HFF-Myc (cell line): ENCODE measurements at places on chromosomes 4 and X.

- DNase-seq: no peak
Measured at GRCh38 chr4:66430856-66431255, 760.6 kb upstream of the EPHA5 start.

DNA sequence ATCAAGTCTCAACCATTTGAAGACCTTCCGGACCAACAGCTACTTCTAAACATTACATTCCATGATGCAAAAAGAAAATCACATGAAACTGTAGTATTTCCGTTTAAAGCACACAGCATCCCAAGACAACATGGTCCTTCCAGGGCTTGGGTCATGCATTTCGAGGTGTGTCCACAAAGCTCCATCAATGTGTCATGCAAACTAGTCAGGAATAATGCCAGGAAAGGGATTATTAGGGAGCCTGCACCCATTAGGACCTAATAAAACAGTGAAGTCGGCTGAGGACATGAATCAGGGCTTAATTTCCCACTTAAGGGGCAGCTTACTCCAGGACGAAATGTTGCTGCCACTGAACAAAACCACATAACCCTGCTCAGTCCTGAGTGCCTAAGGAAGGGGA is 177.9 kb downstream of the TSPAN5 start:
- DNase-seq: no peak

DNA sequence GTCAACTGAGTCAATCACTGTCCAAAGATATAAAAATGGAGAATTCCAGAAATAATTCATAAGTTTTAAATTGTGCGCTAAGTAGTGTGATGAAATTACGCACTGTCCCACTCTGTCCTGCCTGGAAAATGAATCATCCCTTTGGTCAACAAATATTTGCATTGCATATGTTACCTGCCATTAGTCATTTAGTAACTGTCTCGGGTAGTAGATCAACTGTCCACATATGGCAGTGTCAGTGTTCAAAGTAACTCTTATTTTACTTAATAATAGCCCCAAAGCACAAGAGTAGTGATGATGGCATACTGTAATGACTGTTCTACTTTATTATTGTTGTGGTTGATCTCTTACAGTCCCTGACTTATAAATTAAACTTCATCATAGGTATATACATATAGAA is 3.4 kb downstream of the YTHDC1 start:
- no peak for DNase-seq

GRCh38 chr4:73596001-73596400 is 24.2 kb downstream of the RASSF6 start:
- no peak for DNase-seq

- DNase-seq: no peak
Measured at GRCh38 chrX:122421434-122422121, 762.5 kb upstream of the GRIA3 start.

DNA sequence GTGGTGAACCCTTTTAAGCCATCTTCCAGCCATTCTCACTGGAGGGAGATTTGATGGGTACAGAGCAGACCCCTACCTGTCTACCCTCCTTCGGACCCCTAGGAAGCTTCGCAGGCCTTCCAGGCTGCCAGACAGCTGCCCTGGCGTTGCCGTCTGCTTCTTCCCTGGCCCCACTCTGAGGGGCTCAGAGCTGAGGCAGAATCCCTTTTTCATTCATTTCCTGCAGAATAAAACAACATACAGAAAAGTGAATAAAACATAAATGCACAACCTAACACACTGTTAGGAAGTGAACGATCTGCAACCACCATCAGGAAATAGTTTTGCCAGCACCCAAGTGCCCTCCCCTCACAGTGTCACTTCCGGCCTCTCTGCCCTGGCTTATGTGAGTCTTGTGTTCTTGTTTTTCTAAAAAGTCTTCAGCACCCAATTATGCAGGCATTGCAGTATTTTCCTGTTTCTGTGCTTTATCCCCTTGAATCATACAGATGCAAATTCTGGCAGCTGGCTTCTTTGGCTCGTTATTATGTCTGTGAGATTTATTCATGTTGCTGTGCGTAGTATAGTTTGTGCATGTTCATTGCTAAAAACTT is 5.6 kb upstream of the ADD1 start:
- DNase-seq: no peak

DNA sequence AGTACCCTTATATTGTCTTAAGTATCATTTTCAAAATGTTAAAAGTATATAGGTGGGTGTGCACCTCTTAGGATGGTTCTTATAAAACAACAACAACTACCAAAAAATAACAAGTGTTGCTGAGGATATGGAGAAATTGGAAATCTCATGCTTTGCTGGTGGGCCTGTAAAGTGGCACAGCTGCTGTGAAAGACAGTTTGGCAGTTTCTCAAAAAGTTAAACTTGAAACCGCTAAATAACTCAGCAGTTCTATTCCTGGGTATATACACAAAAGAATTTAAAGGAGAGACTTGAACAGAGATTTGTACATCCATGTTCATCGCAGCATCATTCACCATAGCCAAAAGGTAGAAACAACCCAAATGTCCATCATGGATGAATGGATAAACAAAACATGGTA is 65.5 kb downstream of the HAND2 start:
- DNase-seq: no peak

DNA sequence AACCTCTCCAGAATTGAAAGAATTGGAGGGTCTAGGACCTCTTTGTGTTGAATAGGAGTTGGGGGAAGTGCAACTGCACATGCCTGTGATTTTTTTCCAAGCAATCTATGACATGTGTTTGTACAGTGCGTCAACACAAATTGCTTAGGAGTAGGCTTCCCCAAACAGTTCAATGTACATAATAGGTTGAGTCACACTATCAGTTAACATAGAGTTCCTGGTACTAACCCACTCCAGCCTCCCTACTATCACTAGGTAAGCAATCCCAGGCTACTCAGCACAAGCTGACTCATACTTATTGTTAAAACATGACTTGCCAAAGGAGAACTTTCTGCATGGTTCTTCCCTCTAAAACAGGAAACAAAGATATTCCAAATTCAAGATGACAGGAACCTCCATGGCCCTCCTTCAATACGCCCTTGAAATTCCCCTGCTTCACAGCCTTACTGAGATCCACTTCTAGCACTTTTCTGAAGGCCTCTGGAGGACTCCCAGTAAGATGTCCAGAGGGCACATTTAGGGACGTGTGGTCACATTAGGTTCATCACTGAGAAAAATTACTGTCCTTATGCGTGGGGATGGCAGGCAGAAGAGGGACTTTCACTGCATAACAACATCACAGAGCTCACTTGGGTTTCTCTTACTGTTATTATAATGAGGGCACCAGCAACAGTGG is 8.4 kb upstream of the VSIG1 start:
- DNase-seq: peak; percentile 0

- no peak for DNase-seq
Measured at GRCh38 chr4:75325318-75325979, 188.8 kb downstream of the RCHY1 start.

DNA sequence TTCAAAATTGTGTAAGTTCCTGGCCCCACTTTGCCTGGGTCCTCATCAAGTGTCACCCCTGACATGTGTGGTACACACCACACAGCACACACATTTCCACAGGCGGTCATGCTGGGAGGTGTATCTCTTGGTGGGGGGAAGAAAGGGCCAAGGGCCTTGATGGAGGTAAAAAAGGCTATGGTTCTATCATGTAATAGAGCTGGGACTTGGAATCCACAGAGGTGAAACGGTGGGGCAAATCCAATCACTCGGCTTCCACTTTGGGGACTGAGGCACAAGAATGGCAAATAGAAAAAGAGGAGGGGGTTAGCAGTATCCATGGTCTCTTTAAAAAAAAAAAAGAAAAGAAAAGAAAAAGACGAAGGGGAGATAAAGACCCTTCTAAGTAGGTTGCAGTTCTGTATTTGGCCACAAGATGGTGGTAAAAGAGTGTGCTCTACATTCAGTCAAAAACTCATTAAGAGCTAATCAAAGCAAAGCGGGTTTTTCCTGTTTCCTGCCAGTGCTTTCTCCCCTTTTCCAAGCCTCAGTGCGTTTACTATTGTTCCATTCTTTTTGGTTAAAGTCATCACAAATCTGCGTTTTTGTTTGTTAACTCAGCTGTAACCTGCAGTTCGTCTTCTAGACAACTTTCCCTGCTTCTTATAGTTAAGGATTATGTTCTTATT is 37.0 kb upstream of the ATP6AP2 start:
- peak; percentile 21 for DNase-seq

- DNase-seq: no peak
Measured at GRCh38 chr4:89820010-89820409, 17.0 kb downstream of the SNCA start.

GRCh38 chr4:98181809-98182208 is 38.5 kb upstream of the STPG2 start:
- no peak for DNase-seq

DNA sequence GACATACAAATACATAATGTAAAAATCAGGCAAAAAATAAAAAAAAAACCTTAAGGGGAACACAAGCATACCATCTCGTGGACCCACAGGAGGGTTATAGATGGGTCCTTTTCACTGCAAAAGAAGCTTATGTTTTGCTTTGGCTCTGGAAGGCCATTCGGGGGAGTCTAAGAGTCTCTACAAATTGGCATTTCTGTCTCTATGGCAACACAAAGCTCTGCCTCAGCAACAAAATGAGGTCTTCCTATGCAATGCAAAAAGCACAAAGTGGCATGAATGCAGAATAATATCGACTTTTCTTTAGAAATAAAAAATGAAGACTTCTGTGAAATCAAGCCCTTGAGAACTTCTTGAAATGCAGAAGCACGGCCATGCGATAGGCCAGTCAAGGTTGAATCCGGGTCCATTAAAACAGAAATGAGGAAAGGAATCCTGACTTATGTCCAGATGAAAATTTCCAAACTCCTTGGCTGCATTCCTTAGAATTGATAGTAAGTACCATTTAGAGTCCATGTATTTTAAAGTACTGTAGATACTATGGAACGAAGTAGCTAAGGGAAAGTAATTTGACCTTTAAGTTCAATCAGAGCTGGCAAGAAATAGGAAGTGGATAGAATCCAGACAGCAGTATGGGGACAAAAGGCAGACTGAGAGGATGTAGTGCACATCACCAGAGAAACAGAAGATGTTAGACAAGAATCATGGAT is 63.7 kb upstream of the PDLIM3 start:
- DNase-seq: no peak

DNA sequence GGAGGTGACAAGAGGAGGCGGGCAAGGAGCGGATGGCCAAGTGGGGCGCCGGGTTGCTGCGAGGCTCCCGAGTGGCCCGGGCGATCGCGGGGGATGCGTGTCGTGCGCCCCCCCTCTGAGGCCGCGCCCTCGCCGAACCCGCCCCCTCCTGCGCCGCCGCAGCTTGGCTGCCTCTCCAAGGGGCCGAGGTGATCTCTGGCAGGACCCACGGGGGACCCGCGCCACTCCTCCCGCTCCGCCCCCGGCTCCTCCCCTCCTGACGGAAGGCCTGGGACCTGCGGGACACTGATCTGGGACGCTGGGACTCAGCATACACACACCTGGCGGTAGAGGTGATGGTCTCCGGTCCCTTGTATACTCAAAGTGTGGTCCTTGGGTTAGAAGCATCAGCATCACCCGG is 21.9 kb upstream of the FAM47C start:
- no peak for DNase-seq

DNA sequence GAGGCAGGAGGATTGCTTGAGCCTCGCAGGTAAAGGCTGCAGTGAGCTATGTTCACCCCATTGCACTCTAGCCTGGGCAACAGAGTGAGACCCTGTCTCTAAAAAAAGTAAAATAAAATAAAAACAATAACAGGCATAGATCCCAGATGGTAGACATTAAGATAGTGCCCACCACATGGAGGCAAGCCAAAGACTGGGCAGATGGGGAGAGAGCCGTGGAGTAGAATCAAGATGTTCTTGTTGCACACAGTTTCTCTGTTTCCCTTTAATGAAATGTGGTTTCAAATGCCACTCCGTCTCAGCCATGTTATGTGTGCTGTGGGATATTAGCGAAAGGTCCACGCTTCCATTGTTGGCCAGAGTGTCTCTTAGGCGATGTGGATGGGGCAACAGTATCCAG is 63.8 kb upstream of the TBL1X start:
- DNase-seq: no peak

DNA sequence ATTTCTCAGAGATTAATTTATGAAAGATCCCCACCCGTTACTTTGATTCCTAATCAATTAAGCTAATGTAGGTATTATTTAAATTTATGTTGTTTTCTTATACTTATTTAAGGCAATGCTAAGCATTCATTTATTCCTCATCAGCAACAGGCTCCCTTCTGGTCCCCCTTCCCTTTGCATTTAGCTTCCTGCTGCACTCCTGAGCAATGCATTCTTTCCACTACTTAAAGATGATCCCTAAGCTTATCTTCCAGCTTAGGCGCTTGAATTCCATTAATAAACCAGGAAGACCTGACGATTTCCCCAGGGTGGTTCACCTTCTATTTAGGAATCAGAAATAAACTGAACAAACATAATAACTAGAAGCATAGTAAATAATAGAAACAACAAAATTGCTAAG is 1003.1 kb downstream of the FSTL5 start:
- no peak for DNase-seq

GRCh38 chr4:8916351-8916885 is 44.8 kb upstream of the HMX1 start:
- no peak for DNase-seq

- peak; percentile 89 for DNase-seq
Measured at GRCh38 chr4:53908661-53909078, 155.7 kb downstream of the CHIC2 start.

- DNase-seq: no peak
Measured at GRCh38 chr4:173403051-173403450, 4.1 kb upstream of the SCRG1 start.

GRCh38 chr4:8202108-8203051 is 3.3 kb downstream of the SH3TC1 start:
- no peak for DNase-seq

DNA sequence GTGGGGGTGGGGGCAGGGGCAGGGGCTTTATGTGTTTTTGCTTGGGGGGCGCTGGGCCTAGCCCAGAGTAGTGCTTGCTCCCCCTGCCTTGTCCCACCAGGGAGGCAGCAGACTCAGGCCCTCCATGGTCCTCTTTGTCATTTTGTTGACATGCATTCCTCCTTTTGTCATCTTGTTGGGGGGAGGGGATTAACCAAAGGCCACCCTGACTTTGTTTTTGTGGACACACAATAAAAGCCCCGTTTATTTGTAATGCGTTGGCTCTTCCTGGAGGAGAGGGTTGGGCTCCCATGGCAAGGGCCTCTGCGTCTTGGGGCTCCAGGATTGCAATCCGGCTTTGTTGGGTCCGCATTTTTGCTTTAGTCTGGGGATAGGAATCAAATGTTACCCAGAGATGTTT is 2.2 kb downstream of the EMD start:
- no peak for DNase-seq

DNA sequence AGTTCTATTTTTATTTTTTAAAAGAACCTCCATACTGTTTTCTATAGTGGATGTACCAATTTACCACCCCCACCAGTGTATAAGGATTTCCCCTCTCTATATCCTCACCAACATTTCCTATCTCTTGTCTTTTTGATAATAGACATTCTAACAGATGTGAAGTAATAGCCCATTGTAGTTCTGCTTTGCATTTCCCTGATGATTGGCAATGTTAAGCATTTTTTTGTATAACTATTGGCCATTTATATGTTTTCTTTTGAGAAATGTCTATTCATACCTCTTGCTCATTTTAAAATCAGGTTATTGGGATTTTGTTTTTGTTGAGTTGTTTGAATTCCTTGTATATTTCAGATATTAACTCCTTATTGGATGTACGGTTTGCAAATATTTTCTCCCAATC is 251.1 kb upstream of the HTR2C start:
- DNase-seq: no peak
